CD4-positive, alpha-beta T cell treated with Interleukin-17A for 1 hour (primary cell): ENCODE measurements at places on chromosomes 6 and 20.

GRCh38 chr20:35506179-35506578, 23.3 kb downstream of the C20orf173 start:
- DNase-seq, result no peak

DNA sequence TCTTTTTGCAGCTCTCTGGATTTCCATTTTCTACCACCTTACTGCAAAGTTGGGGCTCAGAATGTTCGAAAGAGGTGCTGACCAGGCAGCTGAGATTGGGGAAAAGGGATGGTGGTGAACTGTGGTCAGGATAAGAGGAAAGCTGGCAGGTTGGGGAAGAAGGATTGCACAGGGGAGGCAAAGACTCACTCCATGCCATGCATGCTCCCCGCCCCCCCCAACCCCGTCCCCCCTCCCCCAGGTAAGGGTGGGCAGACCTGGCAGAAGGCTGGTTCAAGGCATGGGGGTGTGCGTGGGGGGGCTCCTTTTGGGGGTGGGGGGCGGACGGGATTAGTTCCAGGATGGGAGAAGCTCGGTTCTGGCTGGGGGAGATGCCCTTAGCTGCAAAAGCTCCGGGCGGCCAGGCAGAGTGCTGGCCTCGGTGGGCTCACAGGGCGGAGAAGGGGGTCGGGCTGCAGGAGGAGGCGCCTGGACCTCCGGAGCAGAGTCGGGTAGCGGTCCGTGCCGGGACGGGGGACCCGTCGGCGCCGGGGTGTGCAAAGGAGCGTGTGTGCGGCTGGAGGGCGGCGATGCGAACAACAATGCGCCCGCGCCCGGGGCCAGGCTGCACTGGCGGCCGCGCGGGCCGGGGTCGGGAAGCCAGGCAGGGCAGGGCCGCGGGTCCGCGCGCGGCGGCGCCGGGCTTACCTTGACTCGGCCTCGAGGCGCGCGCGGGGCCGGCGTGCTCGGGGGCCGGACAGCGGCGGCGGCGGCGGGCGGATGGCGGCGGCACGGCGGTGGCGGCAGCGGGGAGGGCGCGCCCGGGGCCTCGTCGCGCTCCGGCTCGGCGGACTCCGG, 880 bp downstream of the ADNP start:
- peak; percentile 10 for DNase-seq

DNA sequence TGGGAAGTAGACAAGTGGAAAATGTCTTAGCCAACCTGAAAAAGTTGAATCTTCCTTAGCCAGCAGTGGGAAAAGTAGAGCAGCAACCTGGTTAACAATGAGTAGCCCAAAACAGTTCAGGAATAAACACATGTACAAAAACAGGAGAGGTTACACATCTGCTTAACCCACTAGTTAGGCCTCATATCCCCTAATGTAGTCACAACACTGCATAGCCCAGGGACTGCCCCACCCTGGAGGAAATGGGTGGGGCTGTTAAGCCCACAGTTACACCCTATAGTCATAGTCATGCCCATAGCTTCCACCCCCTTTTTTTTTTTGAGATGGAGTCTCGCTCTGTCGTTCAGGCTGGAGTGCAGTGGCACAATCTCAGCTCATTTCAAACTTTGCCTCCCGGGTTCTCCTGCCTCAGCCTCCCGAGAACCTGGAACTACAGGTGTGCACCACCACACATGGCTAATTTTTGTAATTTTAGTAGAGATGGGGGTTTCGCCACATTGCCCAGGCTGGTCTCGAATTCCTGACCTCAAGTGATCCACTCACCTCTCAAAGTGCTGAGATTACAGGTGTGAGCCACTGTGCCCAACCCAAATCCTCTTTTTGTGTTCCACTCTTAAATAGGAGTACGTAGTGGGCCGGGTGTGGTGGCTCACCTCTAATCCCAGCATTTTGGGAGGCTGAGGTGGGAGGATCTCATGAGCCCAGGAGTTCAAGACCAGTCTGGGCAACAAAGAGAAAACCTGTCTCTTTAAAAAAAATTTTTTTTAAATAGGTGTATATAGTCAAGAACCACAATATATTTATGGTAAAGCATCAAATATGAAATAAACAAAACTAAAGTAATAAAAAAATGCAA, 24.5 kb downstream of the ILRUN start:
- DNase-seq, result peak; percentile 90

DNA sequence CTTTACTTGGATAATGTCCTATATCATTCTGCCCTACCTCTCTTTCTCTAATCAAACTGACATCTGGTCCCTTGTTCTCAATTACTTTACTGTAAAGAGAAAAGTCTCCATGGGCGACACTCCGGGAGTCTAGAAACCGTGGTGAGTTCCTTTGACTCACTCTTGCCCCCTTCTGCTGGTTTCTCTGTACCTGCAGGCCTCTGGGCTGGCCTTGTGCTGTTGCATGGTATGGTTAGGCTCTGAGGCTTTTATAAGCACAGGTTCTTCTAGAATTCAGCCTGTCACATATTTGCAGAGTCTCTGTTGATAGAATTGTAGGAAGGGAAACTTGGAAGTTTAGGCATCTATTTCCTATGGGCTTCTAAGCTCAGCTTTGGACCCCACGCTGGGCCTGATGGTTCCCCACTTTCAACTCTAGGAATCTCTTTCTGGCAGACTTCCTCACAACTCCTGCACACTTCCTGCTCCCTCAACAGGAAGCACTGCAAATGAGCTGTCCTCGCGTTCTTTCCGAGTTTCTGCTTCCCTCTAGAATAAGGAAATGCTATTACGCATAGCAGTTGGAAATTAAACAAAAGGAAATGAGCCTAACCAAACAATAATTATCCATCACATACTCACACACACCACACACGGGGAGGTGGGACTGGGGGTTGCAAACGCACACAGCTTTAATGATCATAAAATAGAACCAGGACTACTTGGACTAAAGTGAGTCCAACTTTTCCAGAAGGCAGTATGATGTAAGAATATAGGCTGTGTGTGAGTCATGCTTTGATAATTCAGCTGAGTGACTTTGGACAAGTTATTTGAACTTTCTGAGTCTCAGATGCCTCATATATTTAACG, 683.3 kb downstream of the QKI start:
- DNase-seq, result no peak

DNA sequence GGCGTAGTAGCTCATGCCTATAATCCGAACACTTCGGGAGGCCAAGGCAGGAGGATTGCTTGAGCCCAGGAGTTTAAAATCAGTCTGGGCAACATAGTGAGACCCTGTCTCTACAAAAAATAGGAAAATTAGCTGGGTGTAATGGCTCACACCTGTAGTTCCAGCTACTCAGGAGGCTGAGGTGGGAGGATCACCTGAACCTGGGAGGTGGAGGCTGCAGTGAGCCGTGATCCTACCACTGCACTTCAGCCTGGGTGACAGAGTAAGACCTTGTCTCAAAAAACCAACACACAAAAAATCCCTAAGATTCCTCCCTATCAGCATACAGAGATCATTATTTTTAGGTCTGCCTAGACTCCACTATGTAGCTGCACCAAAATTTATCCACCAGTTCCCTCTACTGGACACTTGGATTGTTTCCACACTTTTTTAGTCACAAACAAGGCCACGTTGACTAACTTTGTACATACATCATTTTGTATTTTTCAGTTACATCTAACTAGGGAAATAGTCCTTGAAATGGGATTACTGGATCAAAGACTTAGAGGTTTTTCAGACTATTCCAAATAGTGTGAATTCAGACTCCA, 3.6 kb upstream of the PHF1 start:
- peak; percentile 43 for DNase-seq

DNA sequence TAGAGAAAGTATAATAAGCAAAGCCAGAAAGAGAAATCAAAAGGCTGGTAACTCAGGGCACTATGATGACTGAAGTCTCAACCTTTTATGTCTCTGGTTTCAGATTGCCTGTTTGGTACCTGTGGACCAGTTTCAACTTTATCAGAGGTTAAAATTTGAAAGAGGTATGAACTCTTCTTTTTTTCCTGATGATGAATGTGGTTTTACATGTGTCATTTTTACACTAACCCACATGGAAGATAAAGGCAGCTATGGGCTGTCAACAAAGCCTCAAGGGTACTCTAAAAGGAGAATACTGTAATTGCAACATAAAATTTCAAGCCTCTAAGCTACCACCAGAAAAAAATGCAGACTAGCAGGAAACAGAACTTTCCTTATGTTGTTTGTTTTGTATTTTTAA, 52.4 kb downstream of the RNF144B start:
- no peak for DNase-seq

DNA sequence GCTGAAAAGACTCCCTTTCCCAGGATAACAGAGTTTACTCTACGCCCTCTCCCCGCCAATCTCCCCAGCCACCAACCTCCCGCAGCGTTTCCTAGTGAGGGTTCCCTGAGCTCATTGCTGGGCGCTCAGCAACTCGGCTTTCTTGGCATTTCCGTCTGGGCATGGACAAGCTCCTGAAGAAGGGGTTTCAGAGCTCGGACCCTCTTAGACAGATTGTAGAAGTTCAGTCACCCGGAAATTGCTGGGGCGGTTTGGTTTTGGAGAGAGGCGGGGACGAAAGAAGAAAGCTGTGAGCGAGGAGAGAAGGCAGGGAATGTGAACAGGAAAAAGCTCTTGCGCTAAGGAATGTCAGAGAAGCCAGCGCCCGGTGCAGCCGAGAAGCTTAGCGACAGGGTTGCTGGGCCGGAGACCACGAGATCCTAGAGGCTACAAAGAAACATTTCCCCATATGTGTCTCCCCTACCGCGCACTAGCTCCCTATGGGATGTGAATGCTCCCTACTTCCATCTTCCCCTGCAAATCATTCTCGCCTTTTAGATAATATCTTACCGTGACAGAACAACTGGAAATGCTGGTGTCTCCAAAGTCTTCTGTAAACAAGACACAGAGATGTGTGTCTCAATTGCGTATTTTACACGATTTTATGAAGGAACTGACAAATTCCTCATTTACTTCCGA, 15.8 kb downstream of the POM121L2 start:
- DNase-seq, result no peak

DNA sequence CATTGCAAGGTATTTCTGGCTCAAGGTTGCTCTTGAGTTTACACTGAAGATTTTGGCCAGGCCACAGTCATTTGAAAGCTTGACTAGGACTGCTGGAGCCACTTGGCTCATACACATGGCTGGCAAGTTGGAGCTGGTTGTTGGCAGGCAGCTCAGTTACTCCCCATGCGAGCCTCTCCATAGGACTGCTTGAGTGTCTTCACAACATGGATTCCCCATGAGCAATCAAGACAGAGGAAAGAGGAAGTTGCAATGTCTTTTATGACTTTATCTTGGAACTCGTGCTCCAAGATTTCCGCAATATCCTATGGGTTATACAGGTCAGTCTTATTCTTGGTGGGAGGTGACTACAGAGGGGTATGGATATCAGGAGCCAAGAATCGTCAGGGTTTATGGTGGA, 1.4 kb upstream of the MANBAL start:
- no peak for DNase-seq

- DNase-seq, result no peak
Observed at GRCh38 chr6:127162836-127163235, 44.4 kb downstream of the RSPO3 start.

GRCh38 chr6:112501705-112502104, 154.6 kb downstream of the RFPL4B start:
- no peak for DNase-seq

- no peak for DNase-seq
Observed at GRCh38 chr6:108438918-108439317, 121.8 kb upstream of the FOXO3 start.

DNA sequence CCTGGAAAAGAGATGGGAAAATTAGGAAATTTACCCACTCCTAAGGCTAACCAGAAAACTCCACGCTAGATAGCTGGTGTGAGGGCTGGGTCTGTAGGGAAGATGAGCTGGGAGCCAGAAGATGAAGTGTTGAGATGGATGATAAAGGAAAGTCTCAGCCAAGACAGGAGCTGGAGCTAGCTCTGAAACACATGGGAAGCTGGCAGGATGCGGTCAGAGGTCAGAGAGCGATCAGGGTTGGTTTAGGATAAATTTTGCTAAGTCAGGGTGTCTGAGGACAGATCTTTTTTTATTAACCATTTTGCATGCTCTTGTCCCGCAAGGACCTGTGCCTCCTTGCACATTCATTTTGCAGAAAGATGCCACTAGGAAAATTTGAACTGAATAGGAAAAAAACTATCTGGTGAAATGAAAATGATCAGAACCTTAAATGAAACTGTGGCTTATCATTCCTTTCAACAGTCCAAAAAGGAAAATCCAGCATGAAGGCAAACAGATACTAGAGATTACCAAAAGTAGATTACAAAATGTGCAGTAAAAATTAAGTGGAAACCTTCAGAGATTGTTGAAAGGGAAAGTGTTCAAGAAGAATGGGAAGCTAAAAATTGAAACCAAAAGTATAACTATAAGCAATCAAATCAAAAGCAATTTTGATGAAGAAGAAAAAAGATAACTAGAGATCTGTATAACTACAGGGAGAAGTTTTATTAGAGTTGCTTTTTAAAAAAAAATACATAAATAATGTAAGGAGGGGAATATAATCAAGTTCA, 10.7 kb upstream of the EDN1 start:
- DNase-seq, result no peak

GRCh38 chr20:17357238-17357637, 130.4 kb downstream of the PCSK2 start:
- no peak for DNase-seq

DNA sequence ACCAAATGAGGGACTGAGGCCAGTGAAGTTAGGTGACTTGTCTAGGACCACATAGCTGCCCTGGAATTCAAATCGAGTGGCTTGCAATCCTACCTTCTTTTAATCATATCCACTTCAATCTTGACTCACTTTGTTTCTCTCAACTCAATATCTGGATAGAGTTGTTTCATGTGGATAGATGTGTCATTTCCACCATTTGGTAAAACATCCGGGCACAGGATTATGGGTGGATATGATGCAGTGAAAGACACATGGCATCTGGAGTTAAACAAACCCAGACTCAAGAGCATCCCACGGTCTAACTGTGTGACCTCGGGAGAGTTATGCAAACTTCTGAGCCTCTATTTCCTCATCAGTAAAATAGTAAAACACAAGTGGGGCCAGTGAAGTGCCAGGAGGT, 103.6 kb upstream of the CNKSR3 start:
- DNase-seq, result no peak
